ENCODE measurements at places on chromosomes 16 and 17. TPM values are rescaled to one million over a fixed set of nuclear protein-coding genes. Genes with fewer than 3 reads are reported as not detected.

The CASKIN1 gene
- not detected for total RNA-seq

The TBC1D3D gene
- 8.2 TPM for total RNA-seq

The COG1 gene
- total RNA-seq = 68.9 TPM

The NPIPA8 gene
- 0.36 TPM for total RNA-seq

The OTOP2 gene
- not detected for total RNA-seq

The KRT31 gene
- not detected for total RNA-seq

DNA sequence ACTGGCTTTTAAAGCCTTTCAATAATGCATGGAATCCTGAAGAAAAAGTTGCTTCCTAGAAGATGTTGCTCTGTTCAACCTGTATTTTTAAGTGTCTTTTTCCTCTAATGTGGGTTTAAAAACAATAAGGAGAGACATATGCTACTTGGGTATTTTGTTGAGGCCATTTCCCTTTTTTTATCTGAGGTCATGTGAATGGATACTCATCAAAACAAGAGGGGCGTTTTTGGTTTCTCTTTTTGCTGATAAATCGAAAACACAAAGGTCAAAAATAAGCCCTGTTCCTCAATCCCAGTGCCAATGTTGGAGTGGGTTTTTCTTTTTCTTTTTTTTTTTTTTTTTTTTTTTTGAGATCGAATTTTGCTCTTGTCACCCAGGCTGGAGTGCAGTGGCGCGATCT lies 468.0 kb upstream of the RBFOX1 start:
- DNase-seq = no peak
- H3K36me3 ChIP-seq = no peaks in the 10 kb centered on the region
- no peaks in the 10 kb centered on the region for H3K4me1 ChIP-seq
- H3K27ac ChIP-seq = no peak overlapping the region
- no peak overlapping the region for H3K4me3 ChIP-seq
- no peaks in the 10 kb centered on the region for H3K27me3 ChIP-seq

DNA sequence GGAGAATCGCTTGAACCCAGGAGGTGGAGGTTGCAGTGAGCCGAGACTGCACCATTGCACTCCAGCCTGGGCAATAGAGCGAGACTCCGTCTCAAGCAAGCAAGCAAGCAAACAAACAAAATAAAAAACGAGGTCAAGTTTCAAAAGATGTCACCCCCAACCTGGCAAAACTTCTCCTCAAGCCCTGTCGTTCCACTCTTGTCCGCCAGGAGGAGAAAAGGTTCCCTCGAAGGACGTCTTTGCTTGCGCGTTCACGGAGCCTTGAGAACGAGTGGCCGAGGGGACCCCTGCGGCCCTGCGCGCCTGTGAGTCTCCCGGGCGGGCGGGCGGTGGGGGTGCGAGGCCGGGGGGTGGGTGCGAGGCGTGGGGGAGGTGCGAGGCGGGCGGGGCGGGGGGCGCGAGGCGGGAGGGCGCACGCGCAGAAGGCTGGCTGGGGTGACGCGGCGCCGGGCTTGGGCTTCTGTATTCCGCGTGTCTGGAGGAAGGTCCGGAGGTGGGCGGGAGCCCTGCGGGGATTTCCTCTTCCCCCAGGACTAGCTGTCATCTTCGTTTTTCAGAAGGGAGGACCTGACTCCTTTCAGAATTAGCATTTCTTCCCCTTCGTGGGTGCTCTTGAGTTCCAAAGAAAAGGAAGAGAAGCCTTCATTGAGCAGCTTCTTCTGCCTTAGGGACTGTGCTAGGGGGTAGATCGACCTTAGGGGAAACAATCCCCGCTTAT lies 3.7 kb downstream of the SLC52A1 start:
- H3K27me3 ChIP-seq = no peaks in the 10 kb centered on the region
- peaks cover 10% of the 10 kb centered on the region for H3K4me1 ChIP-seq
- H3K27ac ChIP-seq = peak overlapping the region; percentile 64

DNA sequence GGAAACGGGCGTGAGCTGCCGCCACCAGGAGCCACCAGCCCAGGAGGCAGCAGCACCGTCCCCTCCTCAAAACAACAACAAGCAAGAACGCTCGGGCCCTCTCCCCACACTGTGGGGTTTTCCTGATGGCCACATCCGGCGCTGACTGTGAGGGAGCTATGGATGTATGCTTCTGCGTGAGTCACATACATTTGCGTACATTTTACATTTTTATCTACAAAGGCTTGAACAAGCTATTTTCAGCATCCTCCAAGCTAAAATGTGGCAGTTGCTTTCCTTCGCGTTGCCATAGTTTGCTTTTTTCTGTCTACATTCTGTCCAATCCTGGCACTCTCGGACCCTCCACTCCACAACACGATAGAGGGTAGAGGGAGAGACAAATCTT lies 2.0 kb upstream of the ABR start:
- H3K36me3 ChIP-seq = no peaks in the 10 kb centered on the region
- no peak overlapping the region for H3K4me3 ChIP-seq
- H3K27me3 ChIP-seq = no peaks in the 10 kb centered on the region
- no peak overlapping the region for H3K27ac ChIP-seq
- DNase-seq = no peak

DNA sequence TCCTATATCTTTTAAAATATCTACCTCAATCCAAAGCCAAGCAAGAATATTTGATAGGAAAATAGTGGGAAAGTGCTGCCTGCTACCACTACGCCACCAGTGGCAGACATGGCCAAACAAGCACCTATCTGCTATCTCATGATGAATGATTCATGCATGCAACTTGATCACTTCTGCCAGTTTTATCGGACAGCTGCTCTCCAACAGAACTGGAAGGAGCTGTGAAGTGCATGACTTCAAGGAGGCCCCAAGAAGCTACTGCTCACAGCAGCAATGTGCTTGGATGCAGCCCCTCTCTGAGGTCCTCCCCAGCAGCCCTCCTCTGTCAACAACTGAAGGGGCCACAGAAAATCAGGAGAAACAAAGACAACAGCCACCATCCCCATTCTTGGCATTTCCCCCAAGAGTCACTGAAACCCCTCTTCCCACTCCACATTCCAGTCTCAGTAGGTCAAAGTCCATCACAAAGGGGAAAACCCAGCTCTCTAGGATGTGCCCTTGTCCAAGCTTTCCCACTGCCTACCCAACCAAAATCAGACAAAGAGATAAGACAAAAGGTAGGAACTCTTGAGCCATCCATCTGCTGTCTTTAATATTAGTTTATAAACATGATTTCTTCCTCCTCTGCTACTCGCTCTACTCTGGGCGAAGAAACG lies 215.3 kb downstream of the C16orf78 start:
- H3K4me3 ChIP-seq = no peak overlapping the region
- H3K4me1 ChIP-seq = peaks cover 17% of the 10 kb centered on the region
- H3K27ac ChIP-seq = no peak overlapping the region

- peak overlapping the region; percentile 45 for H3K27ac ChIP-seq
- no peak overlapping the region for H3K4me3 ChIP-seq
- DNase-seq = no peak
- H3K4me1 ChIP-seq = peaks cover 3% of the 10 kb centered on the region
- no peaks in the 10 kb centered on the region for H3K36me3 ChIP-seq
These were observed 128.0 kb downstream of the LAT start for GRCh38 chr16:29112755-29113347.

- H3K27me3 ChIP-seq = no peaks in the 10 kb centered on the region
- no peaks in the 10 kb centered on the region for H3K4me1 ChIP-seq
- no peak overlapping the region for H3K4me3 ChIP-seq
- no peak overlapping the region for H3K27ac ChIP-seq
These were observed 21.4 kb downstream of the AOC3 start for GRCh38 chr17:42872251-42872965.

DNA sequence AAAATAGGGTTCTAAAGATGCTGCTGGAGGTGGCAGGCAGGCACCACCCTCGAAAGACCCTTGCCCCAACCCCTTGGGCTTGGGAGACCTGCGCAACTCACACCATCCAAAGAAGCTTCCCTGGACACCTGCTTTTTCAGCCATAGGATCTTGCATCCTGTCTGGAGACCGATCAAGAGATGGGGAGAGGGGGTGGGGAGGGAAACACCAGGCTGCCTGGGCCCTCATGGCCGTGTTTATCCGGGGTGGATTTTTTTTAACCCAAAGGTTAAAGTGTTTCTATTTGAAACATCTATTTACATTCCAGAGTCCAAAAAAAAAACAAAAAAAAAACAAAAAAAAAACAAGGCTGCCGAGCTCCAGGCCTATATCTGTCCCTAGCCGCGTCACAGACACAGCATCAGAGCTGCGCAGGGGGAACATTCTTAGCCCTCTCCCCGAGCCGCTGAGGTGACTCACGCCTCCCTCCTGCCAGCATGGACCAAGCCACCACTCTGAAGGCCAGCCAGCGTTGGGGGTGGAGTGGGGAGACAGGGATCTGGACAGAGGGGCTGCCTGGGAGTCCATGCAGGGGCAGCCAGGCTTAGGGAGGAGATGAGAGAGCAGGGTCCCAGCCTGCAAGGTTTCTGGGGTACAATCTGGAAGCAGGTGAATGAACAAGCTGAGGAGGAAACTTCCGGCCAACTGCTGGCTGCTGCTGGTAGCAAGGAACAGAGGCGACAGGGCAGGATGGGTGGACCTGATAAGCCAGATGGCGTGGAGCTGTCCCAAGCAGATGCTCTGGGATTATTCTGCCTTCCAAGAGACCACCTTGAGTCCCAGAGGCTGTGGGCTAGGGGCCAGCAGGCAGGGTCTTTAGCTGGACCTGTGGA lies 14.8 kb downstream of the HDAC5 start:
- H3K36me3 ChIP-seq = peaks cover 27% of the 10 kb centered on the region
- H3K4me1 ChIP-seq = peaks cover 6% of the 10 kb centered on the region
- no peak for DNase-seq
- no peak overlapping the region for H3K4me3 ChIP-seq
- no peaks in the 10 kb centered on the region for H3K27me3 ChIP-seq

DNA sequence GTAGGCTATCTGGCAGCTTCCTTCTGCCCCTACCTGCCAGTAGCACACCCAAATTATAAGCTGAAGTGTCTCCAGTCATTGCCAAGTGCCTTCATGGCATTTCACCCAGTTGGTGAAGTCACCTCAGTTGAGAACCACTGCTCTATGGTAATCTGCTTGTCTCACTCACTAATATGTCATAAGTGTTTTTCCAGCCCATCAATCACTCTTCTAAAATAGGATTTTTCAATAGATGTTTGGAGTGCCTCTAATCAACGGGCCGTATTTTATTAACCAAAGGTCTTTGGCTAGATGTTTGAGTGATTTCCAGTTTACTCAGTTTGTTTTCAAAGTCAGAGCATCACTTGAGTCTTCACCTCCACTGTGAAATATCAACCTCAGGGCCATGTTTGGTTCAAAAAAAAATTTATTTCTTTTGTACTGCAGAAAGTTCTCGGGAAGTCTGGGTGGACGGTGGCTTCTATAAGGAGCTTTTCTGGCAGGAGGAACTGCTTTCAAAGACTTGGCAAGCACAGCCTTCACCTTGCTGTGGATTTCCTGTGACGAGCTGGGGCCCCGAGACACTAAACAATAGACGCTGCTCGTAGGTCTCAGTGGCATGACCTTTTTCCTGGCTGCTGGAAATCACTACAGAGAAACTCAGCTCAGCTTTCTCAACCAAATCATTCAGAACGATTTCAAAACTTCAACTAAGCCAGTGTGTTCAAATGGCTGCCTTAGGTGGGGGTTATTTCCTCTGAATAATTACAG lies 95.2 kb upstream of the FOXF1 start:
- no peak overlapping the region for H3K4me3 ChIP-seq
- H3K36me3 ChIP-seq = no peaks in the 10 kb centered on the region
- no peak for DNase-seq
- H3K27ac ChIP-seq = no peak overlapping the region
- peaks cover 3% of the 10 kb centered on the region for H3K4me1 ChIP-seq

DNA sequence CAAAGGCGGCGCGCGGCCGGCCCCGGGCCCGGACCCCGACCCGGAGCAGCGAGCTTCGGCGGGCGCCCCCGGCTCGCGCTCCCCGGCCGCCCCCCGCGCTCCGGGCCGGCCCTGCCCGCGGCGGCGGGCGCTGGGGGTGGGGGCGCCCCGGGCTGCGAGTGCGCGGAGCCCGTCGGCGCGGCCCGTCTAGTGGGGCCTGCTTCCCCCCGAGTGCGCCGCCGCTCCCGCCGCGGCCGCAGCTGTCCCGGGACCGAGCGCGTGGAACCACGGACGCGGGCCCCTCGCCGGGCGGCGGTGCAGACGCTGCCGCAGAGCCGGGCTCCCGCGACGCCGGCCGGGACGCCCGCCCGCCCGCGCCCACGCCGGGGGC lies 308 bp downstream of the ADCY9 start:
- no peak overlapping the region for H3K27ac ChIP-seq
- peaks cover 40% of the 10 kb centered on the region for H3K4me1 ChIP-seq
- no peaks in the 10 kb centered on the region for H3K36me3 ChIP-seq
- no peak for DNase-seq
- H3K27me3 ChIP-seq = no peaks in the 10 kb centered on the region

DNA sequence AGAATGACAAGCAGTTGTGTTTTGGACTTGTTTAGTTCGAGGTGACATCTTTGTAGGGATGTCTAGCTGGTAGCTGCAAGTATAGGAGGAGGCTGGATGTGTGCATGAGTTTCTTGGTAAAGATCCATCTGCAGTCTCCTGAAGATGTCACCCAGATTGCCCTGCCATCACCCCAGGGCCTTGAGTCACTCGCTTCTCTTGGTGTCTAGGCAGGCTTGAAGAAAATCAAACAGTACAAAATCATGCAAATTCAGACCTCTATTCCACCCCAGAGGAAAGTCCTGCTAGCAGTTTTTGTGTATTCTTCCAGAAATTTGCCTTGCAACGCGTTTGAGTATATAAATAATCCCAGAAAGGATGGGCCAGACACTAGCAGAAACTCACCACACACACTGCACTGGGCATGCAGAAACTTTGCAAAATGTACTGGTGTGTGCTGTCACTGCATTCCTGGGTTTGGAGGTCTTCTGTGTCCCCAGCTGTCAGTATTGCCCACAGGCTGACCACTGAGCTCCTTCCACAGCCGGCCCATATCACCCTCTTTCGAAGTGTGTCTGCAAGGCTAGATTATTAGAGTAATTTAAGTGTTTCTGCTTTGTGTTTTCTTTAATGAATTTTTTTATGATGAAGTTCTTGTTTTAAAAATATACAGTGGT lies 51.5 kb downstream of the TENT4B start:
- DNase-seq = no peak
- H3K4me3 ChIP-seq = no peak overlapping the region
- H3K27ac ChIP-seq = no peak overlapping the region
- no peaks in the 10 kb centered on the region for H3K36me3 ChIP-seq

DNA sequence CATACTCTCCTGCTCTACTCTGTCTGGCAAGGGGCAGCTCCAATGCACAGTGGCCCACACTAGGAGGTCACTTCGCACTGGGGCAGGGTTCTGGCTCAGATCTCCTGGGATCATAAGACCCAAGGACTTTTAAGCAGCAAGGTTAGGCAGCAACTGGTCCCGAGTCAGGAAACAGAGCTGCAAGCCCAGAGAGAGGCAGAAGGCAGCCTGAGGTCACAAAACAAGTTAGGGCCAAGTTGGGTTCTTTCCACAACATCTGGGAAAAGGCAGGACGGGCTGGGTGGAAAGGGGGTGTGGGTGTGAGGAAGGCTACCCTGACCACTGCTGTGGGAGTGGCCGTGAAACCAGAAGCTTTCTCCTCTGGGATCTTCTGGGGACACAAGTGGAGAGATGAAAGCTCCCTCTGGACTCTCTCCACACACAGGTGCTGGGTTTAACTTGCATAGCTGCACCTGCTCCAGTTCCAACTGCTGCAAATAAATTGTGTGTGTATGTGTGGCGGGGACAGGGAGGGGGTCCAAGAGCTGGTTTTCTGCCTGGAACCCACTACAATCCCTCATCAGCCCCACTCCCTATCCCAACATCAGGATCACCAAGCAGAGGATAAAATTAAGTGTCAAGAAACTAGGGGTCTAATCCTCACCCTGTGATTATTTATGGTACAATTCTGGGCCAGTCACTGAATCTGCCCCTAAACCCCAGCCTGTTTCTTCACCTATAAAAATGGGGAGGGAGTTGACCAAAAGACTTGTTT lies 8.0 kb upstream of the TSPOAP1 start:
- peak overlapping the region; percentile 90 for H3K4me3 ChIP-seq
- DNase-seq = no peak
- H3K27me3 ChIP-seq = no peaks in the 10 kb centered on the region
- no peaks in the 10 kb centered on the region for H3K36me3 ChIP-seq
- peak overlapping the region; percentile 97 for H3K27ac ChIP-seq
